ENCODE measurements at places on chromosomes 1 and 21.

GRCh38 chr1:38210021-38210894, 163.7 kb upstream of the POU3F1 start:
- no peak for DNase-seq

GRCh38 chr1:87201768-87202167, 126.9 kb upstream of the LMO4 start:
- DNase-seq, result no peak

GRCh38 chr1:36134505-36135329, 9.7 kb upstream of the COL8A2 start:
- DNase-seq, result no peak

- no peak for DNase-seq
Measured at GRCh38 chr1:168304865-168305264, 24.2 kb downstream of the TBX19 start.

DNA sequence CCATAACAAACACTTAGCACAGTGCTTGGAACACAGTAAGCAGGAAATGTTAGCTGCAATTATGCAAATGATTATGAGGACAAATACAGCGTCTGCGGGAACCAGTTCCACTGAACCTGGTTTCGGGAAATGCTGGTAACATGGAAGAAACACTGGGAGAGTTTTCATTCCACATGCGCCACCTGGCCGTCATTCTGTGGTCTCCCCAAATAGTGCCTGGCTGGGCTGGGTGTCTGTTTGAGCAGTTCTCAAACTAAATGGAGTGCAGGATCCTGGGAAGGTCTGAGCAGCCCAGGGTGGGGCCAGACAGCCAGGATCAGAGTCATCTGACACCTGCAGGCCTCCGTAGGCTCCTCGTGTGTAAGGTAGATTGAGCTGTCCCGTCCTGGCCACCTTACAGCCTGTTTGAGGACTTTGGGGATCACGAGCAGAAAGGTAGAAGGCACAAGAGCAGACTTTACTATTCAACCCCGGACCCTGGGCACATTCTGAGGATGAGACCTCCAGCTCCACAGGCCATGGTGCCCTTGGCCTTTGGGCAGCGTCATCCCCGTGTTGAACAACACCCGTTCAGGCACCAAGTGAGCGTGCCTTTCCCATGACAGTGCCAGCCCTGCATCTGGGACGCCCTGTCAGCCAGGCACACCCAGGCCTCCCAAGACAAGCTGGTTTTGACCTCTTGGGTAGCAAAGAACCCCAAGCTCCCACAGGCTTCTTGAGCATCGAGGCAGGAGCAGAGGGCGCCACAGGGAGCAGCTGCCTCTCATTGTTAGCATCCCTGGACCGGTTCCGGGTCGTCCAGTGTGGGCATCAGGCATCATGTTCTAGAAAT, 101.9 kb downstream of the PRDM2 start:
- no peak for DNase-seq

GRCh38 chr1:227774051-227774731, 39.0 kb downstream of the SNAP47 start:
- DNase-seq, result no peak

GRCh38 chr1:65813956-65814355, 21.3 kb downstream of the PDE4B start:
- no peak for DNase-seq

- DNase-seq, result no peak
Measured at GRCh38 chr1:204560590-204561150, 44.5 kb downstream of the MDM4 start.

DNA sequence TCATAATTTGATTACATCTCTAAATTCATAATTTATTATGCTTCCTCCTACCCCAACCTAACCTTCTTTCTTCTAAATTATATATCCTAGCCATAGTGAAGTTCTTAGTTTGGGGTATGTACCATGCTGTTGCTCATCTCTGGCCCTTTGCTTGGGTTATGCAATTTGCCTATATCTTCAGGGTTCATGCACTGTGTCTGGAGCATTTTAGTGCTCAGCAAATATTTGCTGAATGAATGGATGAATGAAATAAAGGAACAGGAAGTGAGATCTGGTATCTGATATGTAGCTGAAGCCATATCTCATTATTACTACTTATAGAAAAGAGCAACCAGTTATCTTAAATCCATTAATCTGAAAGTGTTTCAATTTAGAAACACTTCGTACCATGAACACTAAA, 137.6 kb downstream of the GPATCH2 start:
- no peak for DNase-seq

DNA sequence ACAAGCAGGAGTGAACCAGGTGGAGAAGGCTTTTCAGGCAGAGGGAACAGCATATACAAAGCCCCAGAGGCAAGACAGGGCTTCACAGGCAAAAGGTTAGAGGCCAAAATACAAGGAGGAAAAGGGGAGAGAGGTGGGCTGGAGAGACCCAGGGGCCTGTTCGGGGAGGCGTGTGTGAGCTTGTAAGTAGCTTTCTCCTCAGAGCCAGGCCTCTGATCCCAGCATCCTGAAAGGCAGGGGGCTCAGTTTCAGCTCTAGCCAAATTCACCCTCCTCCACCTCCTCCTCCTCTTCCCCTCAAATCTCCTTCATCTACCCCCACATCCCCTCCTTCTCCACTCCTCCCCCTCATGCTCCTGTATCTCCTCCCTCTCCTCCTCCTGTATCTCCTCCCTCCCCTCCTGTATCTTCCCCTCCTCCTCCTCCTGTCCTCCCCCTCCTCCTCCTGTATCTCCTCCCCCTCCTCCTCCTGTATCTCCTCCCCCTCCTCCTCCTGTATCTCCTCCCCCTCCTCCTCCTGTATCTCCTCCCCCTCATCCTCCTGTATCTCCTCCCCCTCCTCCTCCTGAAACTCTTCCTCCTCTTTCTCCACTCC, 148.6 kb downstream of the ST6GALNAC5 start:
- no peak for DNase-seq

DNA sequence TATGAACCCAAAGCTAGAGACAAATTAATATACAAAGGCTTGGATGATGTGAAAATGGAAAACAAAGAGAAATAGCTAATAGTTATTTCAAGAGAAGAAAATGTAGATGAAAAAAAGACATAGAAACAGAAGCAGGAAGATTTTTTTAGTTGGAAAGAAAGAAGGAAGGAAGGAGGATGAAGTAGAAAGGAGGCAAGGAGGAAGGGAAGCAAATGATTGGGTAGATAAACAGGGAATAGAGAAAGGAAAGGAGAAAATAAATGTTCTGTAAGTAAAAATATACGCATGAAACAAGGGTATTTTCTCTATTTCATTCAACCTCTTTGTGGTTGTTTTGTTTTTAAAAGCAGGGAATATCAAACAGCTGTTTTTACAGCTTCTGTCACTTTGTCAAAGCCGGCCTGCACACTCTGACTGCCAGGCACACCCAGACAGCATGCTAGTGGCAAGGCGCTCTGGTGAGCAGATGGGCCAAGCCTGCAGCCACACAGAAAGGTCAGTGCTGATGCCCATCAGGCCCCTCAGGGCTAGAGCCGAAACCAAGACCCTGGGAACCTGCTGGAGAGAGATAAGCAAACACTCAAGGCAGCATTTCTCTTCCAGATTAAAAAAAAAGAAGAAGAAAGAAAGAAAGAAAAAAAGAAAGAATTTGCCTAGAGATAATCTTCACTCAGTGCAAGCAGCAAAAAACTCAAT, 72.9 kb upstream of the CTTNBP2NL start:
- DNase-seq, result no peak

DNA sequence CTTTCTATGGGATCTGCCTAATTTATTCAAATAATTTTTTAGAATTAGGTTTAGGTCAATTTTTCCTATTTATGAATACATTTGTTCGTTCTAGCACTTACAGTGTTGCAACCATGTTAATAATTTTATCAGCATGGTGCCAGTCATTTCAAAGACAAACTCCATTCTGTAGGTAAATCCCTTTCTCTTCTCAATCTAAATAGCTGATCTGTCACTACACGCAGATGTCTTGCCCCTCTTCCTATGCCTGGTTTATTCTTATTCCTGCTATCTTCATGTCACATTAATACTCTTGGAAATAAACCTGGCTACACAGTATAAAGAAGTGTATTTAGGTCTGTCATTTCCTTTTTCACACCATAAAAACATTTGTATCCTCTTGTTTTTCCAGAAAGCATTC, 1172.4 kb downstream of the BRINP3 start:
- DNase-seq, result no peak

GRCh38 chr1:245807306-245807705, 652.5 kb downstream of the KIF26B start:
- no peak for DNase-seq

DNA sequence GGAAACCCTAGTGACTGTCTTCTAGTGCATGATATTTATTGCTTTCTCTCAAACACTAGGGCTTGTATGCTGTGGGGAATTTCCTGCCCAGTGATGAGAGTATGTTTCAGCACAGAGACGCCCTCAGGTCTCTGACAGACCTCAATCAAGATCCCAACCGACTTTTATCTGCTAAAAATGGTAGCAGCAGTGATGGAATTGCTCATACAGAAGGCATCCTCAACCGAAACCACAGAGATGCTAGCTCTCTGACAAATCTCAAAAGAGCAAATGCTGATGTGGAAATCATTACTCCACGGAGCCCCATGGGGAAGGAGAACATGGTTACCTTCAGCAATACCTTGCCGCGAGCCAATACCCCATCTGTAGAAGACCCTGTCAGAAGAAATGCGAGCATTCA, 41.3 kb downstream of the PLPPR4 start:
- DNase-seq, result no peak

GRCh38 chr1:117928881-117929342, 509 bp downstream of the GDAP2 start:
- peak; percentile 63 for DNase-seq

- DNase-seq, result no peak
Measured at GRCh38 chr1:162161916-162162550, 92.5 kb downstream of the NOS1AP start.

DNA sequence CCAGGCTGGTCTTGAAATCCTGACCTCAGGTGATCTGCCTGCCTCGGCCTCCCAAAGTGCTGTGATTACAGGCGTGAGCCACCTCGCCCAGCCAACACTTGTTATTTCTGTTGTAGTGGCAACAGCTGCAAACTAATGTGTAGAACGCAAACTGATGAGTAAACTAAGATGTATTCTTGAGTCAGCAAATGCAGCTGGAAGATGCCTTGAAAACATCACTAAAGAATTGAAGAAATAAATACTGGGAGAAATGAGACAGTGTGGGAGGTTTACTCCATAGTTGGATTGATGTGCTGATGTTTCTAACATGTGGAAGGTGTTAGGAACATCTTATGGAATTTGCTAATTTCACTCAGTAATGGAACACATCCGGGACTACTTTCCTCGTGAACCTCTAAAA, 61.3 kb upstream of the KCNE2 start:
- DNase-seq, result no peak

DNA sequence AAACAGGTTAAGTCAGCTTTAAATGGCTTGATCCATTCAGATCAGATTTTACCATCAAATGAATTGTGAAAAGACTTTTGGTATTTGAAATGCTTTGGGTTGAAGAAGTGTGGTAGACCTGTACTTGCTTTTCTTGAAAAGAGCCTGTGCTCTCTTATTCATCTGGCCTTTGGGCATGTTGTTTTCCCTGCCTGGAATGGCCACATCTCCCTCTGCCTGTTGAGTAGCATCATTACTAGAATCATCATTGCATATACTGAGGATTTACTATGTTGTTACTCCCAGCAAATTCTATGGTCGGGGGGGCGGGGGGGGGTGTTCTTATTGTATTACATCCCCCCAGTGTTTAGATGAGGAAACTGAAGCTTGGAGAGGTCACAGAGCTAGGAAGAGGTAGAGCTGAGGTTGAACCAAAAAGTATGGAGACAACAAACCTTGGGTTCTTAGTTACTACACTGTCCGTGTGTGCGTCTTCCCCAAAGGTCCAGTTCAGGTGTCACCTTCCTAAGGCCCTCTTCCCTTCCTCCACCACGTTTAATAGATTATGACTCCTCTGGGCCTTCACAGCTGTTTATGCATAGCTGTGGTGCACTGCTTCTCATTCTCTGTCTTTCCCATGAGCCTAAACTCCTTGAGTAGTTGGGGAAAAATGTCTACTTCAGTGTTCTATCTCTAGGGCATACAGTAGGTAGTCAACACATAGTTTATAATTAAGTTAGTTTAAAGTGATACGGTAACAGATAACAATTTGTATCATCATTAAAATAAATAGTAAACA, 246.4 kb upstream of the HOOK1 start:
- no peak for DNase-seq

DNA sequence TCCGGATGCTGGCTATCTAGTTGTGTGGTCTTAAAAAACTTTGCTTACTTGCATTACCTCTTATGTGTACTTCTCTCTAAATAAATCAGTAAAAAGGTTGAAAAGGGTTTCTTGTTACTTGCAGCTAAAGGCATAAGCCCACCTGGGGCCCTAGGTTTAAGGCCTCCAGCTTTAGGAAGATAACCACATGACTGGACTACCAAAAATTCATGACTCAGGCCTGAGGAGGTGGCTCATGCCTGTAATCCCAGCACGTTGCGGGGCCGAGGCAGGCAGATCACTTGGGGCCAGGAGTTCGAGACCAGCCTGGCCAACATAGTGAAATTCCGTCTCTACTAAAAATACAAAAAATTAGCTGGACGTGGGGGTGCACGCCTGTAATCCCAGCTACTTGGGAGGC, 142.9 kb downstream of the APP start:
- DNase-seq, result no peak

DNA sequence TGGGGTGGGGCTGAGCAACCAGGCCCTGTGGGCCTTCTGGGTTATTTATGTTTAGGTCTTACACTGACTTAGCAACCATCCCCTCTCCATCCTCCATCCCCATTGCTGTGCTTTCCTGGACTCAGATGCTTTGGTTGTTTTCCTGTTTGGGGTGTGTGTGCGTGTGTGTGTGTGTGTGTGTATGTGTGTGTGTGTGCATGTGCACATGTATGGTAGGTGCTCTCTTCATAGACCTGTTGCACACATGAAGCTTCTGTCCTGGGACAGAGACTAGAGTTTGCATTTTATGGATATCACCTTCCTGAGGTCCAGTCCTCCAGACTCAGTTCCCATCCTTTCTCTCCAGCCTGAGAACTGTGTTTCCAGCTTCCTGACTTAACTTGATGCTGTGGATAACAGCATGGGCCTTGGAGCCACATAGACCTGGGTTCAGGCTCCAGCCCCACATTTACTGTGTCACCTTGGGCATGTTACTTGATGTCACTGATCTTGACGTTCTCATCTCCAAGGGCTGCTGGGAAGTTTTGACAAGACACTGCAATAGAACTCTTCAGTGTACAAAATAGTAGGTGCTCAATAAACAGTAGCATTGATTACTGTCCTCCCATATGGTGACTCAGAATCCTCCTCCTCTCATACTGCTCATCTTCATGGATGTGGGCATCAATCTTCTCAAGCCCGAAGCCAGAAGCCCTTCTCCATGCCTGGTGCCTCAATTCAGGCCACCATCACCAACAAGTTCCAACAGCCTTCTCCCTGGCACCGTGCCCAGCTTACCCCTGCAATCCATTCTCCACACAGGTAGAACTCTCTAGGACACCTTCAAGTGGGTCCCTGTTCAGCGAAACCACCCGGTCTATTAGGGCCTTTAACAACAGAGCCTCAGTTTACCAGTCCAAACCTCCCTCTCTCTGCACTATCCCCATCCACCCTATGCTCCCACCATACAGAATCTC, 181.8 kb upstream of the EDN2 start:
- no peak for DNase-seq

GRCh38 chr1:37858931-37859506, 373 bp downstream of the MTF1 start:
- no peak for DNase-seq

All from right atrium auricular region (tissue), 2 donors.